T follicular helper cell (primary cell): ENCODE measurements at places on chromosomes 7 and 10.

- no peak for DNase-seq
These were observed 166.2 kb upstream of the SP8 start for GRCh38 chr7:20952916-20953315.

DNA sequence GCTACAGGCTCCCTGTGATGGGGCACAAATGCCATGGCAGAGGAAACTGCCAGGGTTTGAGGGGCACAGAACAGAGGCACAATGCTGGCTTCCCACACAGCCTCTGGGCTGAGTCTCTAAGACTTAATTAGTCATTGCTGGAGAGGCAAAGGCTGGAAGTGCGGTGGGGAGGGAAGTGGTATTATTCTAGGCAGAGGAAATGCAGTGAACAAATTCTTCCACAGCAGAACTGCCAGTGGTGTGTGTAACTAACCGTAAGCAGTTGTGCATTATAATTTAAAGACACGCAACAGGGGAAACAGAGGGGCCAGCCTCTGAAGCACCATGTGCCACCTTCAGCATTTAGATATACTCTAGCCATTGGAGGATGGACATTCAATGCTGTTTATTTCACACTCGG is 12.8 kb downstream of the ICA1 start:
- DNase-seq, result no peak

GRCh38 chr7:156059369-156059768 is 247.1 kb upstream of the SHH start:
- no peak for DNase-seq

GRCh38 chr10:132637477-132638129 is 100.0 kb downstream of the INPP5A start:
- no peak for DNase-seq

- peak; percentile 61 for DNase-seq
These were observed 3.4 kb downstream of the IGFBP3 start for GRCh38 chr7:45917658-45918057.

DNA sequence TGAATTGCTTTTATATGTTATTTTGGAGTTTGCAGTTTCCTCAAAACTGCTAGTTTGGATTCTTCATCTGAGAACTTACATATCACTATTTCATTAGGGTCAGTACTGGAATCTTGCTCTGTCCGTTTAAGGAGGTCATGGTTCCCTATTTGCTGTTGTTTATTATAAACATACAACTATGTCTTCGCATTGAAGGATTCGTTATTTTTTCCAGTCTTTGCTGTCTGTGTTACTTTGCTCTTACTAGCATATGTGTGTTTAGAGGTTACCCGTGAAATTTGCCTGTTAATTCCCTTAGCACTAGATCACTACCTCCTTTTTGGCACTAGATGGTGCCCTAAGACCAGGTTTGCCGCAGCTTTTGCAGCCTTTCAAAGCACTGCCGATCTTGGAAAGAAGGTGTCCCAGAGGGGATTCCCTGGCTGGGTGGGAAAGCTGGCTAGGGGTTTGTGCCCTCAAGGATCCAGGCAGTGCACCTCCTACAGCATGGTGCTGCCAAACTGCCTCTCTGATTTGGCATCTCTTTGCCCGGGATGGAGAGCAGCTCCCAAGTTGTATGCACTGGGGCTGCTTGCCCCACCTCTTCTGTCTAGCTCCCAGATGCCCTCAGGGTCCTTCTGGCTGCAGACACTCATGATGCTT is 103.1 kb upstream of the APBB1IP start:
- peak; percentile 44 for DNase-seq

- no peak for DNase-seq
These were observed 7.1 kb downstream of the UBE2D1 start for GRCh38 chr10:58341947-58342346.
